Endothelial cell (in vitro differentiated cells): ENCODE measurements at places on chromosomes 12 and 14.

DNA sequence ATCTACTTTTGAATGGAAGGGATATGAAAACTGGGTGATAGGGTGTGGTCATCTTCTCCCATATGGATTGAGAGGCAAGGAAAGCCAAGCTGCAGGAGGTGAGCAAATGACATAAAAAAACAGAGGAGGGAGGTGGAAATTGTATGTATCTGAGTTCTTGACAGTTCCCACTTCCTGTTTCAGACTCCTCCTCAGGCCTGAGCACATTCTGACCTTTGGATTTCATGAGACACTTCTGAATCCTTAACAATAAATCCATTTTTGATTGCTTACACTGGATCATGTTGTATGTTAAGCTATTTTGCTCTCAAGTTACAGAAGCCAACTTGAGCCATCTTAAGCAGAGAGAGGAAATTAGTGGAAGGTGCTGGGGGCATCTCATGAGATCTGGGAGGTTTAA lies 11.6 kb upstream of the SRSF5 start:
- DNase-seq: no peak

GRCh38 chr12:55829967-55830600 lies 697 bp upstream of the DNAJC14 start:
- peak; percentile 26 for DNase-seq

DNA sequence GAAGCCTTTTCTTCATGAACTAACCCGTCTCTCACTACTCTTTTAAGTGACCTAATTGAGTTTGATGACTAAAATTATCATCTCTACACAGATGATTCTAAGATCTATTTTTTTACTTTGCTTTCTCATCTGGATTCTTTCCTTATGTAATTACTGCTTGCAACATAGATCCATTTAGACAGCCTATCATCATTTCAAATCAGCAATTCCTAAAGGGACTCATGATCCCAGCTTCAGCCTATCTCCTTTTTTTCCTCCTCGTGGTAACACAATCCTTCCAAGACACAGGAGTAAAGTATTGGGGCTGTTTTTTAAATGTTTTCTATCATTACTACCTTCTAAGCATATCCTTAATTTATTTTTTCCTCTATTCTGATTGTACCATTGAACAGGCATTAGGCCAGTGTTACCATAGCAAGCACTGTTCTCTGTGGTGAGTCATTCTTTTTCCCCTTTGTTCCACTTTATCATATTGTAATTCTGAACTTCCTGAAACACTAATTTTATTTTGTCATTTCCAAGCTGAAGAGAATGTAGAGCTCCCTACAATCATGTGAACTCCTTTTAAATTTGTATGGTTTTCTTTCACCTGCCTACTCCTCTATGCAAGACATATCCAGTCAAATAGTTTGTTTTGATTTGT lies 190.4 kb upstream of the FAR2 start:
- DNase-seq: no peak

DNA sequence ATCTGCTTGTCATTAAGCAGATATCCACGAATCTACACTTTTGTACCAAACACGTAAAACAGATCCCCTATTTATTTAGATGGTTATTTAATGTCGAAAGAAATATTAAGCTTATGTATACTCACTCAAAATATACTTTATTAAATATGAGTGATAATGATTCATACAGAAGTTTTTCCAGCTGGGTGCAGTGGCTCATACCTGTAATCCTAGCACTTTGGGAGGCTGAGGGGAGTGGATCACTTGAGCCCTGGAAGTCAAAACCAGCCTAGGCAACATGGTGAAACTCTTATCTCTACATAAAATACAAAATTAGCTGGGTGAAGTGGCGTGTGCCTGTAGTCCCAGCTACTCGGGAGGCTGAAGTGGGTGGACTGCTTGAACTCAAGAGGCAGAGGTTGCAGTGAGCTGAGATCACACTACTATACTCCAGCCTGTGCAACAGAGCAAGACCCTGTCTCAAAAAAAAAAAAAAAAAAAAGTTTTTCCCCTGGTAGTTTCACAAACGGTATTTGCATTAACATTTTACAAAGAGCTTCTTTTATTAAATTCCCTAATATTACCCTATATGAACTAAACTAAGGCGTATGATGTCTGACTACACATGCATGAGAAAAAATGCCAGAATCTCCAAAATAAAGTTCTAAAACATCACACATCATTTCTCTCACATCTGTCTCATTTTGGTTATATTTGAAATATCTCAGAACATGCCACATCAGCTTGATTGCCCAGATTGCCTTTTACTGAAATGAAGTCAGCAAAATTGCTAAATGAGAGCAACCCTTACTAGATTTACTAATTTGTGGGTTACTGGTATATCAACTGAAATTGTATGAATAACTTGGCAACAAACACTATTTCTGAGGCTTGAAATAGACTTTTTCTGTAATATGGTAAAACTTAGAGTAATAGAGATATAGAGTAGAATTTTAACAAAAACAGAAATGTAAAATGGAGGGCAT lies 74.9 kb downstream of the PAWR start:
- no peak for DNase-seq
